ENCODE measurements at places on chromosomes 16 and 17.

DNA sequence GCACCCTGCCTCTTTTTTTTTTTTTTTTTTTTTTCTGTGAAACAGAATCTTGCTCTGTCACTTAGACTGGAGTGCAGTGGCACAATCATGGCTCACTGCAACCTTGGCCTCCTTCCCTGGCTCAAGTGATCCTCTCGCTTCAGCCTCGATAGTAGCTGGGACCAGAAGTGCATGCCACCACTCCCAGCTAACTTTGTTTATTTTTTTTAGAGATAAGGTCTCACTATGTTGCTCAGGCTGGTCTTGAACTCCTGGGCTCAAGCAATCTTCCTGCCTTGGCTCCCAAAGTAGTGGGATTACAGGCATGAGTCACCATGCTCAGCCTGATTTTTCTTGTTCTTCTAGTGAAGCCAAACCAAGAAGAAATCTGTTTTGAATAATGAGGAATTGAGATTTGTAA is 25.0 kb downstream of the CDK12 start:
- no peak for DNase-seq

DNA sequence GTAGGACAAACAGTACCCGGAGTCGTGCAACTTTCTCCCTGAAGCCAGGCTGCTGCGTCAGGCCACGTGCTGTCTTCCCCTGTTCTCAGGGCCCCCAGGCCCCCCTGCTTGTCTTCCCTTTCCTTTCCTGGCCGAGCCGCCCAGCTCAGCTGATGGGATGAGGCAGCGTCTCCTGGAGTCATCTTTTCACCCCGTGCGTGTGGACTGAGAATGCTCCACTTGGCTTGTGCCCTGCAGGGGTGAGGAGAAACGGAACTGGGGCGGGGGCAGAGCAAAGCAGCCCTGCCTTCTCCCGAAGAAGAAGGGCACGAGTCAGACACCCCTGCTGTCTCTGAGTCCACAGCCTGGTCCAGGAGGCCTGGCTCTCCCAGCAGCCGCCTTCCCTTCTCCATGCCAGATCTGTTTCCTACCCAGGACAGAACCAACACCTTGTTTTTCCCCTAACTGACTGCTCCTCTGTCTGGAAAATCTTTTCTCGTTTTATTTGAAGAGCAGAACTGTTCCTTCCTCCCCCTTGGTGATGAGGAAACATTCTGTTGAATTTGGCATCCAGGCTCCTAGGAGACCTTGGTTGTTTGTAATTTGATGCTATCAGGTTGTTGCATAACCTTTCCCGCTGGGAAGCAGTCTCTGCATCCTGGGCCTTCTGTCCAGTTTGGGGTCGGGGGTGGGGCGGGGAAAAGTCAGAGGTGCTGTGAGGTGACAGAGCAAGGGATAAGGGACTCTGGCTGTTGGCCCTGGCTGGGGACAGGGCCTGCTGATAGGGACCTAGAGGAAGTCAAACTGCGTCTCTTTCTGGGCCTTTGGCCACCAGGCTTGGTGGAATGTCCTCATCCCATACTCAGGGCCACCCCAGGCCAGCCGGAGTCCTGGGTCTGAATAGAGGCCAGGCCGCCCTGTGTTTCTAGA is 78.8 kb downstream of the WIPI1 start:
- DNase-seq = peak; percentile 32

DNA sequence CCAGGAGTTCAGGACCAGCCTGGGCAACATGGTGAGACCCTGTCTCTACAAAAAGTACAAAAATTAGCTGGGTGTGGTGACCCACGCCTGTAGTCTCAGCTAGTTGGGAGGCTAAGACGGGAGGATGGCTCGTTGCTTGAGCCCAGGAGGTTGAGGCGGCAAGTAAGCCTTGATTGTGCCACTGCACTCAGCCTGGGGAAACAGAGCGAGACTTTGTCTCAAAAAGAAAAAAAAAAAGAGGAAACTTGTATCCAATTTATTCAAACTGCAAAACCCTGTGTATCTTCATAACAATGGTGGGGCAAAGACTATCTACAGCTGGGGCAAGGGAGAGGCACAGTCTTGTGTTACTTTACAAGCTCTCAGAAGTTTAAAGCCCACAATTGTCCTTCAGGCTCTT is 21.5 kb downstream of the GRB7 start:
- DNase-seq = no peak

GRCh38 chr16:48949636-48950035 is 332.0 kb downstream of the CBLN1 start:
- DNase-seq = no peak

GRCh38 chr17:56351675-56352074 is 198.4 kb downstream of the ANKFN1 start:
- DNase-seq = no peak

DNA sequence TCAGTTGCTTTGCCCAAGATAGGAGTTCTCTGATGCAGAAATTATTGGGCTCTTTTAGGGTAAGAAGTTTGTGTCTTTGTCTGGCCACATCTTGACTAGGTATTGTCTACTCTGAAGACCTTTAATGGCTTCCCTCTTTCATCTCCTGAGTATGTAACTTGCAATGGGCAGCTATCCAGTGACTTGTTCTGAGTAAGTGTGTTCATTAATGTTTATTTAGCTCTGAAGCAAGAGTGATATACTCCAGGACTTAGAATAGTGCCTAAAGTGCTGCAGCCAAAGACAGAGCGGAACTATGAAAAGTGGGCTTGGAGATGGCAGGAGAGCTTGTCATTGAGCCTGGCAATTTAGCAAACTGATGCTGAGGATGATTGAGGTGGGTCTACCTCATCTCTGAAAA is 8.8 kb upstream of the TANGO6 start:
- no peak for DNase-seq

- DNase-seq = no peak
These were observed 140 bp downstream of the FSCN2 start for GRCh38 chr17:81528384-81528650.

GRCh38 chr16:18024611-18025010 is 311.9 kb downstream of the NPIPA8 start:
- DNase-seq = no peak

Data from kidney glomerular epithelial cell (primary cell).